ENCODE measurements at places on chromosomes 2 and 18.

DNA sequence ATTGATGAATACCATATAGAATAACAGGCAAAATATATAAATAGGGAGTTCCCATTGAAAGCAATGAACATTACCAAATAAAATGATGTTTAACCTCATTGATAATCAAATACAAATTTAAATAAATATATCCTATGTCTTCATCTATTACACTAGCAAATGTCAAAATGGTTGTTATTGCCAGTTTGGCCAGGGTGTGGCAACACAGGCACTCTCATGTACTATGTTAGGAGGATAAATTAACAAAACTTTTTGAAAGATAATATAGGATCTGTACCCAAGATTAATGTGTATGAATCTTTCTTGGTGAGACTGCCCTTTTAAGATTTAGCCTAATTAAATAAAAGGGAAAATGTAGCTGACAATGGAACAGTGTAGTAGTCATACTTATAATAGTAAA, 659.3 kb downstream of the ERBB4 start:
- DNase-seq = no peak

DNA sequence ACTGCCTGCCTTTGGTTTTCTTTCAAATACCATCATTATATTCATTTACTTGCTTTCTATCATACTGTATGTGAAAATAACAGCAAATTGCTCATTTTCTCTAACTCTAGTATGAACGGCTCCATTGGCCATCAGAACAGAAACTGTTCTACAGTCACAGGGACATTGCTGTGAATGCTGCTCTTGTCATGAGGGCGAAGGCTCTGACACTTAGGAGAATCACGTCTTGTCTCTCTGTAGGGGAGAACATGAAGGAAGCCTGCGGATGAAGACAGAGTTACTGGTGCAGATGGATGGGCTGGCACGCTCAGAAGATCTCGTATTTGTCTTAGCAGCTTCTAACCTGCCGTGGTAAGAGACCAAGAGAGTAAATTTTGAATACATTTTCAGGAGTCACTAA, 41.7 kb upstream of the ELOA2 start:
- no peak for DNase-seq

- DNase-seq = no peak
These were observed 33.9 kb downstream of the MBP start for GRCh38 chr18:77098538-77099174.

GRCh38 chr18:37721544-37722522, 156.2 kb upstream of the CELF4 start:
- no peak for DNase-seq

- DNase-seq = no peak
These were observed 179.5 kb downstream of the PPP1R1C start for GRCh38 chr2:182165202-182165601.

- no peak for DNase-seq
These were observed 36.6 kb upstream of the METAP1D start for GRCh38 chr2:171963198-171963597.

DNA sequence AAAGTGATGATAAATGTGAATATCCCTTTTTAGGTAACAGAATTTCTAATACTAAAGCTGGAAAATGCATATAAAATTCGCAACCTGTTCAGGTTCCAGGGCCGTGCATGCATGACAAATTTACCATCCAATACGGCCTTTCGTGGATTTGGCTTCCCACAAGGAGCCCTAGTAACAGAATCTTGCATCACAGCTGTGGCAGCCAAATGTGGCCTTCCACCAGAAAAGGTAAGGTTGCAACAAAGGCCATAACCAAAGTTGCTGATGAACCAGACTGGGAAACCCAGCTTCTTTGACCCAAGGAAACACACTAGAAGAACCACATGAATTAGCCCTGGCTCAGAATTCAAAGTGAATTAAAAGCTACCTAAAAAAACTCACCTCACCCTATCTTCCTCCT, 49.6 kb upstream of the BZW1 start:
- no peak for DNase-seq

GRCh38 chr2:231861288-231861931, 64.8 kb downstream of the NPPC start:
- DNase-seq = no peak

- DNase-seq = no peak
These were observed 21.0 kb upstream of the GLS start for GRCh38 chr2:190859347-190860297.

- DNase-seq = no peak
These were observed 80.6 kb downstream of the UXS1 start for GRCh38 chr2:106113361-106113966.

All from stimulated activated CD8-positive, alpha-beta memory T cell treated with anti-CD3 and anti-CD28 coated beads, Interleukin-4, amount 100 ng/mL, for 1 hour (primary cell).